ENCODE measurements at places on chromosomes 7 and 10. TPM values are rescaled to one million over a fixed set of nuclear protein-coding genes. Genes with fewer than 3 reads are reported as not detected.

CYP2E1 gene
- 15.2 TPM for total RNA-seq

ADIRF gene
- total RNA-seq, result 77.4 TPM

CPVL gene
- 10.0 TPM for total RNA-seq

LBX1 gene
- not detected for total RNA-seq

CDK14 gene
- total RNA-seq, result 12.7 TPM

CFAP70 gene
- total RNA-seq, result 1.7 TPM

CFAP46 gene
- 0.54 TPM for total RNA-seq

PPP1R3C gene
- total RNA-seq, result 30.2 TPM

IDI2 gene
- not detected for total RNA-seq

TNS3 gene
- total RNA-seq, result 33.9 TPM

MPP7 gene
- total RNA-seq, result 48.2 TPM

ECD gene
- 30.7 TPM for total RNA-seq

PSTK gene
- 2.1 TPM for total RNA-seq

PPP1R17 gene
- not detected for total RNA-seq

CEP55 gene
- total RNA-seq, result 1.4 TPM

TTYH3 gene
- 14.5 TPM for total RNA-seq

KAZALD1 gene
- total RNA-seq, result 2.2 TPM

SPAG6 gene
- total RNA-seq, result 0.75 TPM

MYPN gene
- not detected for total RNA-seq

YAE1 gene
- 13.2 TPM for total RNA-seq

OPALIN gene
- not detected for total RNA-seq

DDC gene
- total RNA-seq, result not detected

MOGAT3 gene
- not detected for total RNA-seq

CD36 gene
- 31.3 TPM for total RNA-seq

SLC13A1 gene
- not detected for total RNA-seq

SAP25 gene
- not detected for total RNA-seq

CRHR2 gene
- not detected for total RNA-seq

RBP3 gene
- not detected for total RNA-seq

C10orf105 gene
- total RNA-seq, result 0.27 TPM

CHAT gene
- total RNA-seq, result not detected

PRPS1L1 gene
- total RNA-seq, result not detected

LRRN3 gene
- total RNA-seq, result 0.16 TPM

EXOSC1 gene
- total RNA-seq, result 28.2 TPM

ZNF438 gene
- 7.7 TPM for total RNA-seq

IGFBP1 gene
- not detected for total RNA-seq

PHYHIPL gene
- total RNA-seq, result not detected

TMEM236 gene
- 0.08 TPM for total RNA-seq

FOXP2 gene
- 18.2 TPM for total RNA-seq
